ENCODE measurements at places on chromosomes 5 and 9.

DNA sequence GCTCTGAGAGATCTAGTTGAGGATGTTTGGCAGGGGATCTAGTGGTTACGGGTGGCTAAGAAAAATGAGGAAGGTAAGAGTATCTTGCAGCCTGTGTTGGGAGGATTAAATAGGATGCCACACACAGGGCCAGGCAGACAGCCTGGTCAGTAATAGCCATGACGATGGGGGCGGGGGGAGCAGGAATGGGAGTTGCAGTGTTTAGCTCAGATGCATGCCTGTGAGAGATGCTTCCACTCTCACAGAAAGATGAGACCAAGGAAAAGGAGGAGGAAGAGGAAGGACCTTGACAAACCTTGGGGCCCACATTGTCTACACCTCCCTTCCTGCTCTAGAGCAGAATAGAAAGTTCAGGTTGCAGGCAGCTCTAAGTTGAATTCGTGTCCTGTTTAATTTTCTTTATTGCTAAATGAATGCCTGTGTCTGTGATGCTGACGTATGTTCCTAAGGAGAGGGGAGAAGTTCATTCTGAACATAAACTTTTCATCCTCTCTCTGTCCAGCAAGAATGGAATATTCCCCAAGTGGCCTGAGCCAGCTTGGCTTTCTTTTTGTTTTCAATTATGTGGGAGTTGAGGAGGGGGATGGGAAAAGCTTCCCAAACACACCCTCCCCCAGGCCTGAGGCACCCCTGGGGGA lies 28.7 kb downstream of the TGFBI start:
- no peak for DNase-seq

DNA sequence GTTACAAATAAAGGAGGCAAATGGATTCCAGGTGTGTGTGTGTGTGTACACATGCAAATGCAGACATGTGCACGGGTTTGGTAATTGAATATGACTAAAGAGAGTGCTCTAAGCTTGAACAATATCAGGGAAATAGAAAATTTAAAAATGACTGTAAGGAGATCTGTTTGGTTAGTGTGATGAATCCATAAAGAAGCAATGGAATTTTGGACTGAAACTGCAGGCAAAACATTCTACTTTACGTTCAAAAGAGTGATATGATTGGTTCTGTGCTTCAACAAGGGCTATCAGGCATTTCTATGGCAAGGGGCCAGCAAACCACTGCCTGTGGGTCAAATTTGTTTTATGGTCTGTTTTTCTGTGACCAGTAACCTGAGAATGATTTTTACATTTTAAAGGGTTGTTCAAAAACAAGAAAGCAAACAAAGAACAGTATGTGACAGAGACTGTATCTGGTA lies 332.8 kb upstream of the KLF9 start:
- no peak for DNase-seq

DNA sequence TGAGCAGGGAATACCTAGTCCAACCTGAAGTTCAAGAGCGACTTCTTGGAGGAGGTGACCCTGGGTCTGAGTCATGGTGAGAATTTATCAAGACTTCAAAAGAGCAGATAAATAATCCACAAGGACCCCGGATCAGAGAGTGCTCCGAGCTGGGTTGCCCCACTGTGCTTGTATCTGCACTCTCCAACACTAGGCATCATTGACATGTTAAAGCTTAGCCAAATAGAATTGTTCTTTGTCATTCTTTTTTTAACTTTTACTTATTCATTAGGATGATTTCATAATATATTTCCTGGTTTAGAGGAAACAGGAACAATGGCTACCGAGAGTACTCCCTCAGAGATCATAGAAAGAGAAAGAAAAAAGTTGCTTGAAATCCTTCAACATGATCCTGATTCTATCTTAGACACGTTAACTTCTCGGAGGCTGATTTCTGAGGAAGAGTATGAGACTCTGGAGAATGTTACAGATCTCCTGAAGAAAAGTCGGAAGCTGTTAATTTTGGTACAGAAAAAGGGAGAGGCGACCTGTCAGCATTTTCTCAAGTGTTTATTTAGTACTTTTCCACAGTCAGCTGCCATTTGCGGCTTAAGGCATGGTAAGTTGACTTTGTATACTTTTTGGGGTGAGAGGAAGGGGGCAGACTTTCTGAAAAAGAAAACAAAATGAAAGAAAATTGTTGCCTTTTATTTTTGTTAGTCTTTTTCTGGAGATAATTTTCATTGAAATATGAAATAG lies at the start of gene CARD6:
Gene CARD6 (plus strand): TSS at position 300 of the 738 bp plus-strand sequence. CDS start 16 bp downstream, at position 316.
- DNase-seq = peak; percentile 56

- no peak for DNase-seq
These were observed 32.1 kb upstream of the MVB12B start for GRCh38 chr9:126294331-126295081.

DNA sequence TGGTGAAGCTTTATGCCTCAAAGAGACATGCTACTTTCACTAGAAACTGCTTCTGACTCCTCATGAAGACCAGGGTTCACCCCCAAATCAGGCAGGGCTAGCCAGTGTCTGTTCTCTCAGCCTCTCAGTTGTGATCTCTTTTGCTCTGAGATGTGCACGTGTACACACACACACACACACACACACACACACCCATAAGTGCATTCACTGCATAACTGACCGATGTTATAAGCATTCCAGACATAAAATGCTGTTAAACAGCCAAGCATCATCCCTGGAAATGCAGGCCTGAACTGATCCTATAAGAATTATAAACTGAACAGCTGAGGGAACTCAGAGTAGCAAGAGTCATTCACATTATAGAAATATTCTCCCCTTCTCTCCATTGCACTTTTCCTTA lies 85.0 kb downstream of the FSTL4 start:
- no peak for DNase-seq

GRCh38 chr5:170420806-170421412 lies 31.7 kb upstream of the KCNMB1 start:
- DNase-seq = peak; percentile 63

GRCh38 chr9:18114559-18115475 lies 359.1 kb upstream of the ADAMTSL1 start:
- DNase-seq = no peak

- no peak for DNase-seq
These were observed 943 bp downstream of the NOP16 start for GRCh38 chr5:176387384-176387925.

DNA sequence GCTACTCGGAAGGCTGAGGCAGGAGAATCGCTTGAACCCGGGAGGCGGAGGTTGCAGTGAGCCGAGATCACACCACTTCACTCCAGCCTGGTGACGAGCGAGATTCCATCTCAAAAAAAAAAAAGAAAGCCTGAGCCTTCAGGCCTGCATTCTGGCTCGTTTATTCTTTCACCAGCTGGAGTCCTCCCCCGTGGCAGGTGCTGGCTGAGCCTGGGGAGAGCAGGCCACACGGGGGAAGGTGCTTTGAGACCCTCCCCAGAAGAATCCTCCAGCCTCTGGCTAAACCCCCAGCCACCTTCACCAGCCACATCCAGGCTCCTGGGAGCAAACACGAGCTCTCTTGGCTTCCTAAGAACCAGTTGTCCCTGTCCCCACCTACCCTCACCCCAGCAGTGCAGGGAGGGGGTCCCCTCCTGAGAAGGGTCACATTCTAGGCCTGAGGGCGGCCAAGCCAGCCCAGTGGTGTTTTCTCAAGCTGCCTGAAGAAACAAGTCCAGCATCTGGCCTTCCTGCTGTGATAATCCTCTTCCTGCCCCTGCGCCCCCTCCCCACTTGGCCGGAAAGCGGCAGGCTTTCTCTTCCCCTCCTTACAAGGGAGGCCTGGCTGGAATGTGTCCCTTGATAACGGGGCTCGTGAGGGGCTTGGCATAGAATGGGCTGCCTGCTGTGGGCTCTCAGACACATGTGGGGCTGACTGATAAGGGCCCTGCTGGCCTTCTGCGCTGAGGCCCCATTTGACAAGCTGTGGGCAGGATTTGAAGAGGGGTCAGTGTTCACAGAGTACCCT lies 41.5 kb downstream of the PLPP7 start:
- no peak for DNase-seq

DNA sequence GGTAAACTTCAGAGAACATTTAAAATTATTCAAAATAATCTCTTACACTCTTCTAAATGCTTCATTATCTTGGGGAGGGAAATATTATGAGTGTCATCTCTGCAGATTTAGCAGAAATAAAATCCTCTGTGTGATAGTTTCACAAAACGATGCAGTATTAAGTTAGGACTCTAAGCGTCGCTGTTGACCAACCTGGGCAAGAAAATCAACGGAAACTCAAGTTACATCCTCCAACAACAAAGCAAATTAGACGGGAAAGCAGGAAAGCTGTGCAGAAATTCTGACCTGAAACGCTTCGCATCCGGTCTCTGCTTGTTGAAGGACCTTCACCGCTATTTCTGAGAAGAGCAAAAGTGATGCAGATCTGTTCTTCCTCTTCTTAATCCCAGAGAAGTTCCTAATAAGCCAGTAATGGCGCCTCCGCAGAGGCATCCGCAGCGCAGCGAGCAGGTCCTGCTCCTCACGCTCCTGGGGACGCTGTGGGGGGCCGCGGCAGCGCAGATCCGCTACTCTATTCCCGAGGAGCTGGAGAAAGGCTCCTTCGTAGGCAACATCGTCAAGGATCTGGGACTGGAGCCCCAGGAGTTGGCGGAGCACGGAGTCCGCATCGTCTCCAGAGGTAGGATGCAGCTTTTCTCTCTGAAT lies at the start of gene PCDHGA6:
Gene PCDHGA6 (plus strand): TSS at position 219 of the 645 bp plus-strand sequence. CDS start 193 bp downstream, at position 412.
- DNase-seq = no peak

- DNase-seq = no peak
These were observed 872.6 kb downstream of the DTWD2 start for GRCh38 chr5:118115791-118116190.

DNA sequence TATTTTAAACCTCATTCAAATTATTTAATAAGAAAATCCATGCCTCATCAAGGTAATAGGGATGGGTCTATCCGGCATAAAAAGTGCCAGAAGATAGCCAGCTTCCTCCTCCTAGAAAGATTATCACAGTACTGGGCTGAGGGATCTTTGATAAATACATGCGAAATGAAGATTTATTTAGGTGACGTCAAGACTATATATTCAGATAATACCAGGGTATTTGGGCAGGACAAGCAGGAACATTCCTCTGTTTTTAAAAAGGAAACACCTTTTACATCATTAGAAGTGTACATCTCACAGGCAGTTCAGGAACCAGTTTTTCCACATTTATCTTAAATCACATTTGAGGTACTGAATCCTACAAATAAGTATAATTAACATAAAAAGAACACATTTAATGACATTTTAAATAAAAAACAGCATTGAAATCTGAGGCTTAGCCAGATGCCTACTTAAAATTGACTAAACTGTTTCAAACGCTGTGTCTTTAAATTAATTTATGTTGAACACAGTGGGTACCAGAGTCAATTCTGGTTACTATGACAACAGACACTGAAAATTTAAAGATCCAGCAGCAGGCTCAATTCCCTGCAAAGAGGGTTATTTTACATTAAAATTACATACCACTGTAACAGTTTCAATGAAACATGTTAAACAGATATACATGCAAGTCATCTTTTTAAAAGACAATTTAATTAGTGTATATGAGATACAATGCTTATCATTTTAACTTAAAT lies 124.7 kb upstream of the SLCO6A1 start:
- DNase-seq = no peak

GRCh38 chr5:20276061-20276958 lies 288.3 kb upstream of the CDH18 start:
- peak; percentile 91 for DNase-seq

DNA sequence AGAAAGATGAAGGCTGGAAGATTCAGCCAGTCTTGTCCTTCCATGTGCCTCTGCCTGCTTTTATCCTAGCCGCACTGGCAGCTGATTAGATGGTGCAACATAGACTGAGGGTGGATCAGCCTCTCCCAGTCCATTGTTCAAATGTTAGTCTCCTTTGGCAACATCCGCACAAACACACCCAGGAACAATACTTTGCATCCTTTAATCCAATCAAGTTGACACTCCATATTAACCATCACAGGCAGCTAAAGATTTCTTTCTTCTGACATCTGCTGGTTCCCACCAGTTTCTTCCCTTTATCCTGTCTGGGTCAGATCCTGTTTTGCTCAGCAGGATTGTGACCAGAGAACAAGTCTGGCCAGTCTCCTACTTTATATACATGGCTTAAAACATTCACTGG lies 276.5 kb upstream of the TYRP1 start:
- no peak for DNase-seq

DNA sequence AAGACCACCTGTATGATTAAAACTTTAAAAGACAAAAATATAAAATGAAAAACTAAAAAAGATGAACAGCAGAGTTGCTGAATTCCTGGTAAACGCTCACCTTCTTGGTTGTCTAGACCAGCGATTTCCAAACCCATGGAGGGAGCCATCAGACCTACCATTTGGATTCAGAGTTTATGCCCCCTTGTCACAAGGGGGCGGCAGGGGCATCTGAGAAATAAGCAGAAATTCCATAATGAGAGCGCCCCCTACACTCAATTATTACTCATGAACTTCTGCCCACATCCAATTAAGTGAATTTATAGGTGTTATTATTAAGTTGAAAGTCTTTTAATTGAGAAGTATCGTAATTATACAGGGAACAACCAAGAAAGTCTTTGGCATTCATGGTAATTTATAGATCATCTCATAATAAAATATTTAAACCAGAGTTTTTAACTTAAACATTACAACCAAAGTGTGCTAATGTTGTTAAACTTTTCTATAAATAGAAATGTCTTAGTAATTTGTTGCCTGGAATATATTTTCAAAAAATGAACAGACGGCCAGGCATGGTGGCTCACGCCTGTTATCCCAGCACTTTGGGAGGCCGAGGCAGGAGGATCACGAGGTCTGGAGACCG lies 35.2 kb upstream of the SPATA31C2 start:
- DNase-seq = peak; percentile 67

- no peak for DNase-seq
These were observed 24.5 kb upstream of the IDNK start for GRCh38 chr9:83598487-83598886.

DNA sequence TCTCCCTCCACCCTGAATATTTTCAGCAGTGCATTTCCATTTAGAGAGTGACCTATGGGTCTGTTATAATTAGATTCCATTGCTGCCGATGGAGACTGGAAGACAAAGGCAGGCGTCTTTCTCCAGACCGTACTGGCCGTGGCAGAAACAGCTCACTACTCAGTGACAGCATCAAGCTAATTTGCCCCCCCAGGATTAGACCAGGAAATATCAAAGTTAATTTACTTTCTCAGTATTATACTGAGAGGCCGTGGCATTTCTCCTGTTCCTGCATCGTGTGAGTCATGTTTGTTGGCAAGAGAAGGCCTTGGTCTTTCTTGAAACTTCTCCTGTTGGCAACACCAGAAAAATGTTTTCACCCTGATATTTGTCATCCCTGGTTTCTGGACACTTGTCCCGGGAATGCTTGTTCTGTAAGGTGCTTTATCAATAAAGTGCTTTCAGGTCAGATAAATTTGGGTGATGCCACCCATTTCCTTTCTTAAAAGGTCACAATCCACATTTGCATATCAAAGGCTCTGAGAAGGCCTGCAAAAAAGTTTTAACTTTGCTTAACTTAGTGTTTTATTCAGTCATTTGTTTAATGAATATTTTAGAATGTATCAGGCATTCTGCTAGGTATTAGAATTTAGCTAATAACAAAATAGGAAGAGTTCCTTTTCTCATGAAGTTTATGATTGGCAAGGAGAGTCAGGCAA lies 28.4 kb downstream of the SV2C start:
- DNase-seq = no peak

DNA sequence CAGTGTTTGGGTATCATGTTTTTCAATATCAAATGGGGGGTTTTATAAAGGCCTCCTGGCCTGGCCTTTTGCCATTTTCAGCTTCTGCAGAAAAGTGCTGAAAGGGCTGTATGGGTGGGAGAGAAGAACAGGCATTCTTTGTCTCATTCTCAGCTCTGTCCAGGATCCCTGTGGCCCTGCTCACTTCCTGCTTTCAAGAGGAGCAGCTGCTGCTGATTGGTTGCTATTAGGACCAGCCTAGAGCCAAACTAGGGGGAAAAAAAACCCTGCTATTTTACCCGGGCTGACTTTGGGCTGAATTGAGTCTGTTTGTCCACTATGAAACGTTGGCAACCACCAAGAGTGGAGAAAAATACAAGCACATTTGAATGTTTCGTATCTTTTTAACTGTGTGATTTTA lies 117.1 kb downstream of the CMYA5 start:
- no peak for DNase-seq

Data from NCI-H460 (cell line).